ENCODE measurements at places on chromosomes 6 and 20. TPM values are rescaled to one million over a fixed set of nuclear protein-coding genes. Genes with fewer than 3 reads are reported as not detected.

DNA sequence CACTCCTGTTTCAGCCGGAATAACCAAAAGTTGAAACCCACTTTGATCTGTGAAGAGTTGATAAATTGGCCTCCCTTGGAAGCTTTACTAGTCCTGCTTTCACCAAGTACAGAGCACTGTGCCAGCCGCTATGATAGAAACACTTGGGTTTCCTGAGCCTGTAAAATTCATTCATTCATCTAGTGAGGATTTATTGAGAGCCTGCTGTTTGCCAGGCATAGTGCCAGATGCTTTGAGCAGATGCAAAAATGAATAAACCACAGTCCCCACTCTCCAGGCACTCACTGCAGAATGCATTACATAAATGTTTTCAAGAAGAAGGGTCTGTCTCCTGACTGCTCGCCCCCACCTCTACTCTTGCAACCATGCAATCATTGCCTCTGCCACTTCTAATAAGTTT lies 25.3 kb upstream of the TMEM217 start:
- H3K4me1 ChIP-seq = 0 out of 2 replicates have a peak, but pooled peaks cover 5% of the 10 kb centered on the region
- peaks cover 57% of the 10 kb centered on the region for H3K36me3 ChIP-seq
- no peaks in the 10 kb centered on the region for H3K27me3 ChIP-seq
- DNase-seq = no peak

DNA sequence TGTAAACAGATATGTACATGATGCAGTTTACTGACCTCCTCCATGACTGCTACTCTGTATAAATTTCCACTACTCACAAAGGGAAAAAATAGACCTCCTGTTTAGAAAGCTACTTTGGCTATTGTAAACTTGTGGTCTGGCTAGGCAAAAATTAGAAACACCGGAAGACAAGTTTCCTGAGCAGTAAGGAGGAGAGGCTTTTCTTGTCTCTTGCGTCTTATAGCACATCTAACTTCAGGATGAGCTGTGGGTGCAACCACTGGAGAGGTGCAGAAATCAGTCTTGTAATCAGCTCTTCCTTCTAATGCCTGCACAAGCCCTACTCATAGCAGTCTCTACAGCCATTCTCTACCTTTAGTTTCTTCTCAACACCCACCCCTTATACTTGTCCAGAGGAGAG lies 296.5 kb upstream of the SLC35B3 start:
- no peak overlapping the region for H3K4me3 ChIP-seq
- H3K27me3 ChIP-seq = no peaks in the 10 kb centered on the region
- no peaks in the 10 kb centered on the region for H3K36me3 ChIP-seq

DNA sequence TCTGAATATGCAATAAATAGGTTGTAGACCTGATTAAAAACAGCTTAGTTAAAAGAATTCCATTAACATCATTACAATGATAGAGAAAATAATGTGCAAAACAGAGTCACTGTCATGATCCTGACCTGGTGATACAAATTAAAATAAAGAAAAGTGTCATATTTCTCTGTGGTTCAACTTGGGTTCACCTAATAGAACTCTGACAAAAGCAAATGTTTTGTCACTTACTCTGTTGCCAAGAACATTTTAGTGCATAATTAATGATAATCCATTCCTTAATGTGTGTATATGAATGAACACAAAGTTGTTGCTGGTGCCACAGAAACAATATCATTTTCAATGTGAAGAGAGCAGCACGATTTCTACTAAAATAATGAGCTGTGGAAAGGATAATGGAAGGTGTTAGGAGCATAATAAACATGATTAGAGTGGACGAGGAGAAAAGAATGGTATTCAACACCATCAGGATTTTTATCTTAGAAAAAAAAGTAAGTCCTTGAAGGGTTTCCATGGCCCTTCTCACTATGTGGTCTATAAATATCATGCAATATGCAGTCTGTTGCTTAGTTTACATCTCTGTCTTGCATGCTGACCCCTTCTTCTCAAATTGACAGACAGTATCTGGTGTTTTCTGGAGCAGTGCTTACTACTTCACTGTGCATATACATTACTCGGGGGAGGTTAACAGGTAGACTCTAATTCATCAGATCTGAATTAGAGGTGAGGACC lies 656.6 kb upstream of the MMS22L start:
- H3K4me1 ChIP-seq = 0 out of 2 replicates have a peak, but pooled peaks cover 6% of the 10 kb centered on the region
- H3K27me3 ChIP-seq = no peaks in the 10 kb centered on the region
- H3K36me3 ChIP-seq = no peaks in the 10 kb centered on the region

Gene CDH4
- total RNA-seq = 4.9 TPM

DNA sequence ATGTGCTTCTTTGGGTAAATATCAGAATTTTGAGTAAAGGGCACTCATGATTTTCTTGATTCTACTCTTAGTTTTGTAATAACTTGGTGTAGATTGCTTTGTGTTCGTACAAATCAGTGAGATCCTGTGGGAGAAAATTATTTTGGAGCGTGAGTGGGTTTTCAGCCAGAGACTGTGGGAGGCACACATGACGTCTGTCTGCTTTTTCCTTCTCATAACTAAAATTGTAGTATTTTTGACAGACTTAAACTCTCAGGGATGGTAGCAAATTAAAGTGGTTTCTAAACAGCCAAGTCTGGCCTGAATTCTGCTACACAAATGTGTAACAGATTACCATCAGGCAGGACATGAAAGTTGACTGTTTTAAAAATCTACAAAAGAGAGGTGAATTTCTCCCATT lies 222.6 kb downstream of the OTOR start:
- DNase-seq = no peak
- H3K36me3 ChIP-seq = no peaks in the 10 kb centered on the region
- H3K4me1 ChIP-seq = peaks cover 16% of the 10 kb centered on the region

DNA sequence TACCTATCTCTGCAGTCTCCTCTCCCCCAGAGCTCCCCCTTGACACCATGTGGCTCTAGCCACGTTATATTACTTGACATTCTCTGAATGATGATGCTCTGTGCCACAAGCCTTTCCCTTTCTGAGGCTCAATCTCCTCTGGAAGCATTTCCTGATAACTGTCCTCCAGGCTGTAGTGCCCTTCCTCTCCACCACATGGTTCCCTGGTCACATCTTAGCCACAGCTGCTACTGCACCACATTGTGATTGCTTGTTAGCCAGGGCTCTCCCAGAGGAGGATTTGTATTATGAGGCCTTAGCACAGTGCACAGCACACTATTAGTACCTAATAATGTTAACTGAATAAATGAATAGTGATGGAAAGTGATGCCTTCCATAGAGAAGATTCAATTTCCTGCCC lies 63.9 kb upstream of the RCAN2 start:
- H3K36me3 ChIP-seq = no peaks in the 10 kb centered on the region
- DNase-seq = no peak
- no peak overlapping the region for H3K4me3 ChIP-seq
- H3K4me1 ChIP-seq = peaks cover 12% of the 10 kb centered on the region

DNA sequence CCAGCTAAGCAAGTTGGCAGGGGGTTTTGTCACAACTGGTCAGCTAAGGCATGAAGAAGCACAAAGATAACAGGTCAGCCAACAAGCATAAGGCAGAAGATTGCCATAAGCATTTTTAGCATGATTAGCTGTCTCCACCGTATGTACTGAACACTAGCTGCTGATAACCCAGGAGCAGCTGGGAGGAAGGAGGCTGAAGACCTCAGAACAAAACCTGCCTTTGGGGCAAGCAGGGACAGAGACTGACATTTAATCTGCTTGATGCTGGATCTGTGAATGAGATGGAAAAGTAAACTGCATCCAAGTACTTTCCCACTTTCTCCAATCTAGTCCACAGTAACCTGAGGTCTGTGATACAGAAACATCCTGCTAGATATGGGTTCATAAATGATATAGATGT lies 353.0 kb upstream of the MAP3K7 start:
- no peaks in the 10 kb centered on the region for H3K36me3 ChIP-seq
- peaks cover 50% of the 10 kb centered on the region for H3K4me1 ChIP-seq
- no peak overlapping the region for H3K27ac ChIP-seq
- H3K27me3 ChIP-seq = peaks cover 46% of the 10 kb centered on the region
- no peak for DNase-seq

DNA sequence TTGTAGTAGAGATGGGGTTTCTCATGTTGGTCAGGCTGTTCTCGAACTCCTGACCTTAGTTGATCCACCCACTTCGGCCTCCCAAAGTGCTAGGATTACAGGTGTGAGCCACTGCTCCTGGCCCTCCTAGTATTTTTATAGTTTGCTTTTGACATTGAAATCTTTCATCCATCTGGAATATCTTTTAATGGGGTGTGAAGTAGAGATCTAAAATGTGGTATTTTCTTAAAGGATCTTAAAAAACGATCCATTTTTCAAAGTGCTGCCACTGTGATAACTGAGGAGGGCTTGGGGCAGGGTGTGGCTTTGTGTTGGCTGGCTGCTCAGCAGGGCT lies 23.1 kb downstream of the CDS2 start:
- no peak overlapping the region for H3K27ac ChIP-seq
- peaks cover 17% of the 10 kb centered on the region for H3K4me1 ChIP-seq
- no peak for DNase-seq
- no peaks in the 10 kb centered on the region for H3K36me3 ChIP-seq
- H3K27me3 ChIP-seq = no peaks in the 10 kb centered on the region
- no peak overlapping the region for H3K4me3 ChIP-seq

Gene OPN5
- total RNA-seq = not detected

DNA sequence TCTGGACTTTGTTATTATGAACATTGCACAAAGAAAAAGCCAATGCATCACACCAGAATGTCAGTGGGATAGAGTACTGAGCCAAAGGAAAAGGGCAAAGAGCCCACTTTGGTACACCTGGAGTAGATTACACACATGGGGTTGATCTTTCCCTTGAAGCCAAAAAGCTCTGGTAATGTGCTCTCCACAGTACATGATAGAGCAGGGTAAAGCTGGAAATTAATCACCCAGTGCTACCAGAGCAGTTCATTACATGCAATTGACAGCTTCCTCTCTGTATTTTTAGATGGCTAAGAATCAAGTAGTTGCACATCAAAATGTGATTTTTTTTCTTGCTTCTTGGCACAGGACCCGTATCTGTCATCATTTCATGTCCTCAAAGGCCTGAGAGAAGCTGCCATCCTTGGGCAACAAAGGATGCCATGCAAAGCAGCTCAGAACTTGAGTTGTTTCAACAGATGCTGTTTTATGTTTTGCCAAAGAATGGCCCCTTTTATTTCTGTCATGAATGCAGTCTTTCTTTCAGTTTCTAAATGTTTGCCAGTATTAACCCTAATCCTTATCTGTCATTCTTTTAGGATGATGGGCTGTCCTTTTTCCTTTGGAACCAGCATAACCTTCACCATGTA lies 88.1 kb downstream of the HDGFL1 start:
- H3K27me3 ChIP-seq = no peaks in the 10 kb centered on the region
- H3K27ac ChIP-seq = no peak overlapping the region
- H3K36me3 ChIP-seq = no peaks in the 10 kb centered on the region
- DNase-seq = no peak
- H3K4me1 ChIP-seq = peaks cover 33% of the 10 kb centered on the region
- H3K4me3 ChIP-seq = no peak overlapping the region

DNA sequence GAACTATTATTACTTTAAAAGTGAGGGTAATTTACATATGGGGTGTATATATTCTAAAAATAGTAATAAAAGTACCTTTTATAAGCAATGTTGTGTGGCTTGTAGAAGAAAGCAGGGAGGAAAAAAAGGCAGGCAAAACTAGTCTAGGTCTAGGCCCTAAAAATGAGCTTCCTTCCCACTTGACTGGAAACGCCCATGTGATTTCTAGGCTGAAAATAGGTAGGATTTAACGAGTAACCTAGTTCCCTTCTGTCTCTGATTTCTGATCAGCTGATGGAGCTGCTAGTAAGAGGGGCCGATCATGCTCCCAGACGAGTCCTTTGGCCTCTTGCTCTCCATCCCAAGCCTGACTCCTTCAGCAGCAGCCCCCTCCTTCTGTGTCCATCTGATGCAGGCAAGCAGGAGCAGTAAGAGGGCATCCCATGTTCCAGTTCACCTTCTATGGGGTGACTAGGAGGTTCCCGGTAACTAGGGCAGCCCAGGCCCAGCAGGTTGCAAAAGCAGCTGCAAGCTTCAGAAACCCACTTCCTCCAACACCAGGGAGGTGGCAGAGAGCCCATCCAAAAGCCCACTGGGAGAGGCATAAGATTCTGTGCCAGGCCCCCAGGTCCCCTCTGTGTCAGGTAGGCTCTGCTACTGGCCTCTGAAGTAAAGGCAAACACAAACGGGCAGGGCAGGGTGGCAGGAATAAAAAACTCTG lies 24.4 kb downstream of the TBC1D20 start:
- H3K36me3 ChIP-seq = peaks cover 57% of the 10 kb centered on the region
- peaks cover 21% of the 10 kb centered on the region for H3K4me1 ChIP-seq
- peaks cover 43% of the 10 kb centered on the region for H3K27me3 ChIP-seq
- DNase-seq = no peak

GRCh38 chr6:21143645-21144044 lies 449.9 kb upstream of the SOX4 start:
- DNase-seq = no peak
- H3K27me3 ChIP-seq = no peaks in the 10 kb centered on the region
- H3K27ac ChIP-seq = no peak overlapping the region
- H3K4me3 ChIP-seq = no peak overlapping the region
- no peaks in the 10 kb centered on the region for H3K36me3 ChIP-seq

GRCh38 chr6:5557506-5557905 lies 296.2 kb downstream of the FARS2 start:
- no peaks in the 10 kb centered on the region for H3K27me3 ChIP-seq
- H3K4me3 ChIP-seq = no peak overlapping the region
- H3K27ac ChIP-seq = peak overlapping the region; percentile 73
- H3K4me1 ChIP-seq = peaks cover 18% of the 10 kb centered on the region
- H3K36me3 ChIP-seq = no peaks in the 10 kb centered on the region
- DNase-seq = no peak

Gene MYH7B
- 0.66 TPM for total RNA-seq

DNA sequence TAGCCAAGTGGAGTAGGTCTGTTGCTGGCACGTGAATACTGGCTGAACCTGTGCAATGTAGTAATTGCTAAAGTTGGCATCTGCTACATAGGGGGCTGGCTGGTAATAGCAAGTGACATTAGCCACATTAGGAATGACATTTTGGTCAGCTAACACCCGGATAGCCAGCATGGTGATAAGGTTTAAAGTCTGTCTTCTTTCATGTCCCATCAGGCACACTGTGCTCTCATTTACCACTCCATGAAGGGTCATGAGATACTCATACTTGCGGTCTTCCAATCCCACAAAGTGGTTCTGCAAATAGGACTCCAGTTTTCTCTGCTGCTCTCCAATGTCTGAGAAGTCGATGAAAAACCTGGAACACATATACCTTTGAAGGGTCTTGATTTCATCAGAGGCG lies 2.8 kb downstream of the TENT5A start:
- peaks cover 28% of the 10 kb centered on the region for H3K27me3 ChIP-seq
- no peak for DNase-seq
- H3K4me3 ChIP-seq = no peak overlapping the region
- H3K36me3 ChIP-seq = peaks cover 2% of the 10 kb centered on the region

DNA sequence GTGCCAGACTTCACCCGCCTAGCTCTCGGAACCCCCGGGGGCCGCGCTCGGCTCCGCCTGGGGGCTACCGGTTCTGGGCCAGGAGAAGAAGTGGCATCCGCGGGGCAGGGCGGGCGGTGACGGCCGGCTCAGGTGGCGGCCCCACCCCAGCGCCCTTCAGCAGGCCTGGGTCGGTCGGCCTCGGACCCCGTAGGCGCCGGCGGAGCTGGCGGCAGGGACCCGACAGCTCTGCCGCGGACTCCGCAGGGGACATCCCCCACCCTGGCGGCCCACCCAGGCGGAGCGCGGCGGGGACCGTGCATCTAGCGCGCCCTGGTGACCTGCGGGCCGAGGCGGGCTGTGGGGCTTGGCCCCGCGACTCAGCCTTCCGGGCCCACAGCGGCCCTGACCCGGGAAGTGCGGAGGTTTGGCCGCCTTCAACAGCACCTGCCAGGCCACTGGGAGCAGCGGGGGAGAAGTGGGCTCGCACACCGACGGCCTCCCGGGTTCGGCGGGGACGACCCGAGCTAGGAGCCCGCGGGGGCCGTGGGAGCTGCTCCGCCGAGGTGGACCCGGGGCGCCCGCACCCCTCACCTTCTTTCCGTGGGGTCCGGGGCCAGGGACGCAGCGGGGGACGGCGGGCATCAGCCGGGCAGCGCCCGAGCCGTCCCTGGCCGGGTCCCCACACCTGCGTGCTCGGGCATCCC lies 87.1 kb downstream of the TMEM242 start:
- H3K27me3 ChIP-seq = peaks cover 47% of the 10 kb centered on the region
- no peak overlapping the region for H3K27ac ChIP-seq
- DNase-seq = no peak
- peaks cover 28% of the 10 kb centered on the region for H3K4me1 ChIP-seq

Gene SLA2
- 0.23 TPM for total RNA-seq
